ENCODE measurements at places on chromosomes 16 and 17.

DNA sequence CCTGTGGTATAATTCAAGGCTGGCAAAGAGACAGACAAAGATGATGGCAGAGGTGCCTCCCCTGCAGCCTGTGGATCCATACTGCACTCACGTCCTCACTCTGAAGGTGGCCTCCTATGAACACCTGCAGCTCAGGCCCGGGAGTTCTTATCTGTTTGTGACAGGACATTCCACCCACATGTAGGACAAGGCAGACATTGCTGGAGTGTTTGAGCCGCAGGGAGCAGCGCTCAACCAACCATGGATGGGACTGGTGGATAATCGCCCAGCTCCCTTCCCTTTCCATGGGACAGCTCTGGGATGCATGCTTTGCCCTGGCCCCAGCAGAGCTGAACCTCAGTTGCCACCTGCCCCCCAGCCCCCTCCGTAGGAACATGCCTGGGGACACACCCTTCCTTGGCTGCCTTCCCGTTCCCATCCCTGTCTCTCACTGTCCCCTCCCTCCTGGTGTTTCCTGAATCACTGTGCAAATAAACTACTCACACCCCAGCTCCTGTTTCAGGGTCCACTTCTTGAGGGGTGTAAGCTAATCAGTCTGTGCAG lies 22.2 kb downstream of the ITPRIPL2 start:
- no peak for DNase-seq

GRCh38 chr16:83118365-83118764 lies 491.6 kb downstream of the CDH13 start:
- DNase-seq = peak; percentile 14

GRCh38 chr17:50364061-50364458 lies 8.9 kb downstream of the MRPL27 start:
- no peak for DNase-seq

DNA sequence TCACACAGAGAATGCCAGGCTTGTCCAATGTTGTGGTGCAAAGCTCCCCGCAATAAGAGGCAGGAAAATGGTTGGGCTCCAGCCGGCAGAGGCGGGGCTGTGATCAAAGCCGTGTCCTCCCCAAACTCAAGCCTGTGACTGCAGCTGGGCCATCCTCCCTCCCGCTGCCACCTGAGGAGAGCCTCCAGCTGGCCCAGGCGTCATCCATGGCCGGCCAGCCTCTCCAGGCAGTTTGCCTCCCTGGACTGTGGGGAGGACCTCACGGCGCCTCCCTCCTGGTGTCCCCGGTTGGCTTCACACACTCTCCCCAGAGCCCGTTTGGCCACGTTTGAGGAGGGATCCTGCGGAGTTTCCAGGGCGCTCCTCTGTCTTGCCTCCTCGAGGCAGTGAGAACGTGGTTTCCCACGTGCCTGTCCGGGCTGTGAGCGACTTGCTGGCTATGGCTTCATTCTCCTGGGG lies 134.1 kb downstream of the IRF8 start:
- DNase-seq = no peak

GRCh38 chr16:88857728-88858339 lies 907 bp downstream of the TRAPPC2L start:
- peak; percentile 85 for DNase-seq

DNA sequence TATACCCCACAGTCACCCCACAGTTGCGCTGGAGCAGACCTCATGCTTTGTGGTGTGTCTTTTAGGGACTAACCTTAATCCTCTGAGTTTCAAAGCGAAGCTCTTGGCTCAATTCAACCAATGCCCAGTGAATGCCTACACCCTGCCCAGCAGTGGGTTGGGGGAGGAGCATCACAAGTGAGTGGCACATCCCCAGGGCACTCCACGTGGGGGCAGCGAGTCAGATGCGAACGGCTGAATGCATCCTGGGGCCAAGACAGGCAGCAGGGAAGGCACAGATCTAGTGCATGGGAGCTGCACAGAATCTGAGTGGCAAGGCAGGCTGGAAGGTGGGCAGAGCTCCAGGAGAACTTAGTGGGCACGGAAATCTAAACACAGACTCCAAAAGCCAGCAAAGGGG lies 39.2 kb downstream of the IFT140 start:
- no peak for DNase-seq
